Astrocyte (in vitro differentiated cells and primary cell): ENCODE measurements at places on chromosomes 5 and 9.

GRCh38 chr5:153347611-153348010, 142.9 kb upstream of the GRIA1 start:
- DNase-seq: peak; percentile 1

GRCh38 chr5:131994533-131995226, 16.8 kb downstream of the ACSL6 start:
- DNase-seq: no peak

- no peak for DNase-seq
Observed at GRCh38 chr5:17730421-17730820, 96.2 kb downstream of the TAF11L14 start.

DNA sequence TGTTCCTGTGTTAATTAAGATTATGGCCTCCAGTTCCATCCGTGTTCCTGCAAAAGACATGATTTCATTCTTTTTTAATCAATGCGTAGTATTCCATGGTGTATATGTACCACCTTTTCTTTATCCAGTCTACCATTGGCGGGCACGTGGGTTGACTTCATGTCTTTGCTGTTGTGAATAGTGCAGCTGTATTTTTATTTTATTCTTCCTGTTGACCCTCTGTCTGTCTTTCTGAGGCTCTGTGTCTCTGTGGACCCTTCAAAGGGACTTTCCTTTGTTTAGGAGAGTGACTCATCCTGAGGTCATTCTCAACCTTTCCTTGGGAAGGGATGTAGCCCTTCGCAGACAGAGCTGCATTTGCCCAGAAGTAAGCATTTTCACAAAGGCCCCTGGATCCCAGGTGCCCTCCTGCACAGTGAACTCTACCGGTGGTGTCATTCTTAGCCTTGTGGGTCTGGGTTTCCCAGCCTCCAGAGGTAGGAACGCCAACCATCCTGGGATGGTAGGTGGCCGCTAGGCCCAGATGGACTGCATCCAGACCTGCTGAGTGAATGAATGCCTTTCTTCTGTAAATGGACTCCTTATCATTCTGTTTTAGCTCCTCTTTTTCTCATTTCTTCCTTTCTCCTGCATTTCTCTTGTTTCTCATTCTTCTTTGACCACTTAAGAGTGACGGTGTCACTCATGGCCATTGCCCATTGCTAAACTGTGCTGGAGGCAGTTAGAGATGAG, 22.4 kb downstream of the TRIO start:
- peak; percentile 91 for DNase-seq

GRCh38 chr5:121797681-121798518, 53.8 kb upstream of the FTMT start:
- no peak for DNase-seq

DNA sequence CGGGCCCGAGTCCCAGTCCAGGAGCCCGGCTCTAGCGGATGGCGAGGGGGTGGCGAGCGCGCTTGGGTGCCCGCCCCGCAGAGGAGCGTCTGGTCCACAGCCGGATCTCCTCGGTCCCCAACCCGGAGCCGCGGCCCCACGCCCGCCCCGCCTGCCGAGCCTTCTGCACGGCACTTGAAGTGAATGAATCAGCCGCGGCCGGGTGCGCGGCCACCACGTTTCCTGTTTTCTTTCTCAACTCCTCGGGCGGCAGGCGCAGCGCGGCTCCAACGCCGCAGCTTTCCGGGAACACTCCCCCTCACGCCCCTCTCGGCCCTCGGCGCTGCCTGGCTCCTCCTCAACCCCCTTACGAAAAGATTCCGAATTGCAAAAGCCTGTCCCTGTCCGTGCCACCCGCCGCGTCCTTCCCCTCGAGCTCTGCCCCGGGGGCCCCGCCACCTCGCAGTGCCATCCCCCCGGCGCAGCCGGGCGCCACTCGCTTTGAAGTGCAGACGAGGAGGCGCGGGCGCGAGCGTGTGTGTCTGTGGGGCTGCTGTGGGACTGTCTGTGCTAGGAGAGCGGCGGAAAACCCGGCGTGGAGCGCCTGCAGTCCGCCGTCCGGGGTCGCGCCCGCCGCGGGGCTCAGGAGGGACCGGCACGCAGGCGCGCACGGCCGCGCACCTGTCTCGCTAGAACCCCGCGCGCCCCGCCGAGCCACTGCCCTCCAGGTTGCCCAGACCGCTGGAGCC, 456.6 kb downstream of the RAB3C start:
- DNase-seq: peak; percentile 64

DNA sequence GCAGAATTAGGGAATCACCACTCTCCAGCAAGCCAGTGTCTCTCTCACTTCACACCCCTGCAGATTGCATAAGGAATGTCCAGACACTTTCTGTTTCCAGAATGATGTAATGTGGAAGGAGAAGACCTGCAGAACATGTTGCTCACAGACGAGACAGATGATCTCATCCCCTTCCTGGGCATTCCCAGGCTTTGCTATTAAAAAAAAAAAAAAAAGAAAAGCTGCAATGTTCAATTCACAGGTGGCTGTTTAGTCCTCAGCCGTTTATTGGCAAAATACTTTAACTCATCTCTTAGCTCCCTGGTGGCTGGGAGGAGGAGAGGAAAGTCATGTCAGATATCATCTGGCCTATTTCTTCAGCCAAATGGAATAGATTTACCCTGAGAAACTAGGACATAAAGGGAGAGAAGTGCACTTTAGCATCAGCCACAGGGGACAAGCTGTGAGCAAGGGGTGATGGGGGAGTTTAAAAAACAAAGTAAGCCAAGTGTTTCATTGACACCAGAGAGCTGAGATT, 95.9 kb upstream of the TNC start:
- DNase-seq: peak; percentile 97

GRCh38 chr5:30765227-30765626, 428.3 kb upstream of the CDH6 start:
- peak; percentile 73 for DNase-seq

DNA sequence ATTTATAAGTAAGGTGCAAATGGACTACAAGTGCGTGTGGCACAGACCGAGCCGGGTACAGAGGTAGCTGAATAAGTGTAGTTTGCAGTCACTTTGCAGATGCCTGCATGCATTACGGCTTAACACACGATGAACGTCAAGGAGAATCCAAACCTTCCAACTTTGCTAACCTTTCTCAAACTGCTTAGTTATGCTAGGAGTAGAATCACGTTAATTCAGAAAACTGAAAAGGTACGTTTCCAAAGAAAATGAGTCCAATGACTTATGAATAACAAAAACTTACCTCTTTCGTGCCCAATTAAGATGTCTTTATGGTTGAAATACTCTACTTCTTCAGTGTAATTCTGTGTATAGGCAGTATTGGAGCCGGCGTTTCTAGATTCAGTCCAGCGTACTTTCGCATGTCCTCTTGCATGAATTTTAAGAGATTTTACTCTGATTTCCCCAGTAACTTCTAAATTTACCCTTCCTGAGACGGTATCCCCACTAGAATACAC, 539 bp downstream of the ARRDC3 start:
- no peak for DNase-seq

- DNase-seq: peak; percentile 23
Observed at GRCh38 chr5:75510417-75510835, 1.0 kb downstream of the CERT1 start.

DNA sequence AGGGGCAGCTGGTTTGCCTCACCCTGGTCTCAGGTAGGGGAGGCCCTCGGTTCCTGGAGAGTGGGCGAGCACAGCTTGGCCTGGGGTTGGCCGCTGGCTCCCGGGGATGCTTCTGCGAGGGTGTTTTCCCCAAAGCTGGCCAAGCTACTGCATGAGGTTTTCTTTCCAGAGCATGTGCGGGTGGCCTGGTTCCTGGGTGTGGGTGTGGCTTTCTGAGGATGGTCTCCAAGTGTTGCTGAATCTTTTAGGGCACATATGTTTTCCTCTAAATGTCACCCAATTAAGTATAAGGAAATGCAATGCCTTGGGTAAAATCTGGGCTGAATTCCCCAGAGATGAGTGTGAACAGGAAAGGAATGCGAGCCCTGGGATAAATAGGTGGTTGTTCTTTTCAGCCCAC, 115.8 kb upstream of the ICE1 start:
- peak; percentile 82 for DNase-seq

- DNase-seq: no peak
Observed at GRCh38 chr5:144487761-144488160, 317.1 kb downstream of the KCTD16 start.

DNA sequence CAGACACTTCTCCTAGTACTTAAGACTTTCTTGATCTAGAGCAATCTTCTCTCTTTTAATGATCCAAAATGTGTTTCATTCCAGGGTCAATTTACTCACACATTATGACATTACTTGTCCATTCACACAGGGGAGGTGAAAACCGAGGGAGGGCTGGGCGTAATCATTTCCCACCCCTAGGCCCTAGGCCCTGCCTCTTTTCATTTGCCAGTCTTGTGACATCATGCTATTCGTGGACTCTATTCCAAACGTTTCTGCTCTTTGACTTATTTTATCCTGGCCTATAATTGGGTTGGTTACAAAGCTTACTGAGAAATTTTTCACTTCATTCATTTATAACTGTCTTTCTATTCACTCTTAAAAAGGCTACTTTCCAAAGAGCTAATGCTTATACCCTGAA, 2.4 kb downstream of the DCAF12 start:
- no peak for DNase-seq
